M059J (cell line): ENCODE measurements at places on chromosomes 5 and 9.
A peak's percentile ranks its signal among the peaks of the same experiment; 100 is the strongest.

- DNase-seq = no peak
Measured at GRCh38 chr9:8860086-8860485, 1060.5 kb upstream of the DMAC1 start.

DNA sequence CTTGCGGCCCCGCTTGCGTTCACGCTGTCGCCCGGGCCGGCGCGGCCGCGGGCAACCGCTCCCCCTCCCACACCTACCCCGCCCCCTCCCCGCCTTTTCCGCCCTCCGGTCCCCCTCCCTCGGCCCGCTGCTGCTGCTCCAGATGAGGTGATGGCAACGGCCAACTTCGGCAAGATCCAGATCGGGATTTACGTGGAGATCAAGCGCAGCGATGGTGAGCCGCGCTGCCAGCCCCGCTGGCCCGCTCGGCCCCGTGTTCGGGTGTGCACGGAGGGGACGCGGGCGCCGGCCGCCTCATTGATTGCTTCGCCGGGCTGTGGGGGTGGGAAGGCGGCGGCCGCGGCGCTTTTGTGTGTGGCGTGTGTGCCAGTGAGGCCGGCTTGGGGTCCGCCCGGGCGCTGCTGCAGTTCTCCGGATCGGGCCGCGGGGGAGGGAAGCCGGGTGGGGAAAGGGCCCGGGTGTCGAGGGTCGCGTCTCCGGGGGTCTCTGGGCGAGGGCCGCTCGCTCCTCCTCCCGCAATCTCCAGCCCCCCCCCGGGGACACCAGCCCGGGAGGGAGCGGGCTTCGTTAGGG is 403 bp downstream of the KIF2A start:
- DNase-seq = no peak

DNA sequence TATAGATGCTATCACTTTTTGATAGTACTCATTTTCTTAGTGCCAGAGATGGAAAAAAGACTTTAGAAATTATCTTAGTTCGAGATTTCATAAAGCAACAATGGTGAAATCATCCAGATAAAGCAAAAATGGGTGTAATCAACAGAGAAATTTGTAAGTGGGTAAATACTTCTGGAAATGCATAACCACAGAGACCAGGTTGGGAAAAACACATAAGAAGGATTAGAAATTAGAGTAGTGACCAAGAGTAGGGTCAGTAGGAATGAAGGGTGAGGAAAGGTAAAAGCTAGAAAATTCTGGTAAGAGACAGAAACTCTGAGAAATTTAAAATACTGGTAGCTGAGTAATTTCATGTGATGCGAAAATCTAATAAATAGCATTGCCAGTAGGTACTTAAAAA is 11.2 kb downstream of the EDIL3 start:
- no peak for DNase-seq

- no peak for DNase-seq
Measured at GRCh38 chr5:150313921-150314716, 11.4 kb upstream of the ARSI start.

DNA sequence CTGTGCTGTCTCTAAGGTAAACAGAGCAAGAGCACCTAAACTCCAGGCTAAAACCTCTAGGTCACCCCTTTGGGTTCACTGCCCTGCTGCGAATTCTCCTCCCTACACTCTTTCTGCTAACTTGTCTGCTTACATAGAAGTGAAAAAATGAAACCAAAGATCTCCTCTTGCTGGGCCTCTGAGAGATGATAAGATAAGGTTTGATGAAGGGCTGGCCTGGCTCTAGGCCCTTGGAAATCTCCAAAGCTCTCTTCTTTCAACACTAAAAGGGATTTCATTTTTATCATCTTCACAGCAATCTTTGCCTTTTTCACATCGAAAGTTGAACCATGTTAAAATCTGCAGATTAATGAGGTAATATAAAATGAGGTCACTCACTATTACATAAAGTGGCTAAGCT is 450.8 kb upstream of the TLE4 start:
- peak; percentile 54 for DNase-seq

- DNase-seq = no peak
Measured at GRCh38 chr5:134136221-134136631, 21.7 kb downstream of the TCF7 start.

DNA sequence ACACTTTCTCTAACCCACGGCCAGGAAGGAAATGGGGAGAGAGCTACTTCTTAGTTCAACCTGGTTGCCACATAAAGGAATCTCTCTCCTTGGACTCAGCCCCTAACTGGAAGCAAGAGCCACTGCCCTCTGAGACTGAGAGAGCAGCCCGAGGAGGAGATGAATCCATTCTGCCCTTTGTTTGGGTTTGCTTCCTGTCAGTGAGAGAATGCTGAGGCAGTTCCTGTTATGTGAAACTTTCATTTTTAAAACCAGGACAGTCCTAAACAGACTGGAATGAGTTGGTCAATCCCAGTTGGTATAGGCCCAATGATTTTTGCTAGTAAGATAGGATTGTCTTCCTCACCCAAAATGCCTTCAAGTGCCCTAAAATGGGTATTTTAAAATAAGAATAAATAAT is 205.1 kb downstream of the NTRK2 start:
- DNase-seq = peak; percentile 33

GRCh38 chr5:133569347-133569746 is 43.0 kb downstream of the FSTL4 start:
- DNase-seq = no peak

DNA sequence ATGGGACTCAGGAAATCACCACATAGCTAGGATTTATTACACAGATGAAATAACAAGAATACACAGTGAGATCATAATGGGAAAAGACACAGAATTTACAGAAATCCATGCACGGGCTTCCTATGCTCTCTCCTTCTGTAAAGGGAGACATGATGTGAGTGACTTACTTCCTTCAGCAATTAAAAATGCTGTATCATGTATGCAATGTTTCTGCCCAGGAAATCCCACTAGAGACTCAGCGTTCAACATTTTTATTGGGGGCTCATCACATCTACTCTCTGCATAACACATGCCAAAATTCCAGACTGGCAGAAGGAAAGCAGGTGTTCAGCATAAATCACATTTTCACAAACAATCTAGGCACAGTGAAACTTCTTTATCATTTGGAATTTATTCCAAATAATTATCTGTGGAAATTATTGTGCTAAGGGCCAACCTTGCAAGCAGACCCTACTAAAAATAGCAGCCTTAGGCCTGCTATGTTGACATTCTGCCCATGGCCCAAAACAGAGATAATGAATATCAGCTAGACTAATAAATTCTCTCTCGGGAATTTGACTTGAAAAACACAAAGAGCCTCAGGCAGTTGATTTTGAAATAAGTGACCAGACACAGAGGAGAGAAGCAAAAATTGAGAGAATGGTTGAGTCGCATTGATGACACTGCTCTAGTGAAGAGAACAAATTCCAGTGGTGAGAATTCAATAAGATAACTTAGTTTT is 31.4 kb upstream of the SELENOP start:
- peak; percentile 32 for DNase-seq

DNA sequence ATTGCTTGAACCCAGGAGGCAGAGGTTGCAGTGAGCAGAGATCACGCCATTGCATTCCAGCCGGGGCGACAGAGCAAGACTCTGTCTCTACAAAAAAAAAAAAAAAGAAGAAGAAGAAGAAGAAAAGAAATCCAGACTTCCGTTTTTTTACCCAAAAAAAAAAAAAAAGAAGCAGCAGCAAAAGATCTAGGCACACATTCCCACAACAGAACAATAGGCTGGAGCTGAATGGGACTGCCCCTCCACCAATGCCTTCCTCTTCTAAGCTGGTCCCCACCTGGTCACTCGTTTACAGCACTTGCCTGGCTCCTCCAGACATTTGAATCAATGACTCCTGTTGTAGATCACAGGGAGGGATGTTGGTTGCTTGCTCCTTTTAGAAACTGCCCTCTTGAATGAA is 1.6 kb upstream of the LMAN2 start:
- no peak for DNase-seq

DNA sequence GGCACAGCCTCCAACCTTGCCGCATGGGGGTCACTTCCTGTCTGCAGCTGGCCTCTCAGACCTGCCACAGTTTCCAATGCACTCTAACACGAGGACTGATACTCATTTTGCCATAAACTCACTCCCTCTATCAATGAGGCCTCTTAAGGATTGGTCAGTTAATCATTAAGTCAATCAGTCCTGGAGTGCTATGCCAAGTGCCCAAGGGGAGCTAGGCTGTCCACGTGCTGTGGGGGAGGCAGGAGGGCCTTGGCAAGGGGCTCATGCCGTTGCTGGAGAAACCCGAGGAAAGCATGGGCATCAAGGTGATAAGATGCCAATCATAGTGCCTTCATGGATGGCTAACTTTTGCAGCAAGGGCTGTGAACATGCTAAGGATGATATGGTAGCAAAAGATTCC is 1.7 kb upstream of the ALDH1B1 start:
- no peak for DNase-seq

GRCh38 chr5:91851670-91852069 is 468.6 kb upstream of the ARRDC3 start:
- DNase-seq = no peak

DNA sequence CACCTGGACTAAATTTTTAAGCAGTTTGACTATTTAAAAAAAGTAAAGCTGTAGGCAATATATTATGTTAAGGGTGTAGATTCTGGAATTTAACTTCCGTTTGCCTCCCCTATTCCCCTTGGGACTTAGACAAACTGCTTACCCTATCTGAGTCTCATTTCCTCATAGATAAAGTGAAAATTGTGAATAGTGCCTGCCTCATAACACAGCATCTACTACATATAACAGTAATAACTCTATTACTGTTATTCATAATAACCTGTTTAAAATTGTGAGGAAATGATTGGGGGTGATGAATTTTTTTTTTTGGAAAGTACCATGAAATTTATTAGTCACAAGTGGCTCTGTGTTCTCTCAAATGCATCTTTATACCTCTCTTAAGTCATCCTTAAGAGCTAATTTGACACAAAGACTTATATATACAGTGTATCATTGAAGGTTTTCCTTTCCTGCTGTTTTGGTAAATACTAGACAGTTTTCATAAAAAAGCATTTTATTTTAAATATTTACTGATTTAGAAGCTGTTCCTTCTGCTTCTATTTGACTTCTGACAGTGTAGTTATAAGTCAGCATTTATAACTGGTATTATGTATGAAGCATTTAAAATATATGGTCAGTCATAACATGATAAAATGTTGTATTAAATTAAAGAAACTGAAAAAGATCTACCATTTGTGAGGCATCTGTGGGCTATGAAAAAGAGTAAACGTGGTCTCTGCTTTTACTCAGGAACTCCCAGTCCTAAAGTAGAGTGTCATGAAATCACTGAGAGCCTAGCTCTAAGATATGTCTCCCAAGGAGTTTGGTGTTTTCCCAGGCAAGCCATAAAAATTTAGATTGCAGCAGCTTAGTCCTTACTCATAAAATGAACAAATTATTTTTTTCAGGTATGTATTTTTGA is 46.4 kb downstream of the MCCC2 start:
- DNase-seq = no peak

- DNase-seq = no peak
Measured at GRCh38 chr5:31573494-31574142, 41.5 kb downstream of the C5orf22 start.

- DNase-seq = peak; percentile 55
Measured at GRCh38 chr9:80378669-80379293, 807.0 kb downstream of the TLE4 start.

GRCh38 chr9:37624073-37624472 is 26.7 kb upstream of the FRMPD1 start:
- no peak for DNase-seq

DNA sequence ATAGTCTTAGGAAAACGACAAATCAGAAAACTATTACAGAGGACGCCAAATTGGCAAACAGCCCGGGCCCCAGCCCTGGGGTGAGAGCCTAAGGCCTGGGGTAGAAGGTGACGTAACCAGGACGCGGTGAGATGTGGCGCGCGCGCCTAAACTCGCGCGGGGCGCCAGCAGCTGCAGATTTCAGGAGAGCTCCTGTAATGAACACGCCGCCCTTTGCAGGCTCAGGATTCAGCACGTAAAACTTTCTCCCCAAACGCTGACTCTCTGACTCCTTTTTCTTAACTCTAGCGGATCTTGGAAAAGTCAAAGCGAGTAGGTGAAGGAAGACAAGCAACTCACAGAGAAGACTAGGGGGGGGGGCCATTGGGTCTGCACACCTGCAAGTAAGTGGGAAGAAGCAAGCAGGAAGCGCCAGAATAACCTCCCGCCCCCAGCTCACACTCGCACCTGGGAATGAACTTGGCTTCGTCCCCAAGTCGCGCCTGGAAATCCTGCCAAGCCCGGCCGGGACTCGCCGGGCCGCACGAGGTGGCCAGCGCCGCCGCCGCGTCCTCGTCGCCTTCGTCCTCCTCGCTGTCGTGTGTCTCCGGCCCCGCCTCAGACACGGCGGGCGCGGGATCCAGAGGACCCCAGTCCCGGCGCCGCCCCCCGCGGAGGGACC is 822 bp downstream of the RASEF start:
- DNase-seq = peak; percentile 63

DNA sequence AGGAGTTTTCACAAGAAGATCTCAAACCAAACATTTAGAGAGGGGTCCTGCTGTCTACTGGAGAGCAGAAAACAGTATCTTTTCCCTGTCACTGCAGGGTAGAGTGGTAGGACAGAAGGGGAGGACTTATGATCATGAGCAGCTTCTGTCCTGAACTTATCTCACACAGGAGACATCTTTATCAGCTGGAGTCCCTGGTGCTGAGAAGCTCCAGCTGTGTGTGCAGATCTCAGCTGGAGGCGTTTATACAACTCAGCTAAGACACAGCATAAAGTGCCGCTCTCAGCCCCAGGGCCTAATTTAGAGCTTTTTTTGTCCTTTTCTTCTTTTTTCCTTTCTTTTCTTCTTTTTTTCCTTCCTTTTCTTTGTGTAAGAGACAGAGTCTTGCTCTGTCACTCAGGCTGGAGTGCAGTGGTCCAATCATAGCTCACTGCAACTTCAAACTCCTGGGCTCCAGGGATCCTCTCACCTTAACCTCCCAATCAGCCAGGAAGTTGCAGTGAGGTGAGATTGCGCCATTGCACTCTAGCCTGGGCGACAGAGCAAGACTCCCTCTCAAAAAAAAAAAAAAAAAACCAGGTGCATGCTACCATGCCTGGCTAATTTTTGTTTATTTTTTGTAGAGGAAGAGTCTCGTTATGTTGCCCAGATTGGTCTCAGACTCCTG is 31.9 kb downstream of the CCDC125 start:
- no peak for DNase-seq

GRCh38 chr5:40171971-40172370 is 507.7 kb upstream of the PTGER4 start:
- DNase-seq = peak; percentile 84

DNA sequence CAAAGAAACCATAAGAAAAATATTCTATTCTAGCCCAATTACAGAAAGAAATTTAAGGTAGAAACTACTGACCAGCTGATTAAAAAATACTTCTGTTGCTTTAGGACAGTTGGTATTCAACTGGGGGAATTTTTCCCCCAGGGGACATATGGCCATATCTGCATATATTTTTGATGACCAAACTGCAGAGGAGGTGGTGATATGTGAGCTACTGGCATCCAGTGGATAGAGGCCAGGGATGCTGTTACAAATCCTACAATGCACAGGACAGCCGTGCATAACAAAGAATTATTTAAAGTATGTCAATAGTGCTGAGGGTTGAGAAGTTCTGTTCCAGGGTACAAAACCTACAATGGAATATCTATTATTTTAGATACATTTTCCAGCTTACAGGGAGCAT is 24.0 kb downstream of the ZFR start:
- DNase-seq = no peak
